ENCODE measurements at places on chromosomes 2 and 18.

- DNase-seq: no peak
These were observed 41.0 kb downstream of the SLC14A2 start for GRCh38 chr18:45656194-45656770.

GRCh38 chr18:7668392-7668791 lies 101.3 kb downstream of the PTPRM start:
- no peak for DNase-seq

- no peak for DNase-seq
These were observed 842.6 kb upstream of the SALL3 start for GRCh38 chr18:78136986-78137385.

DNA sequence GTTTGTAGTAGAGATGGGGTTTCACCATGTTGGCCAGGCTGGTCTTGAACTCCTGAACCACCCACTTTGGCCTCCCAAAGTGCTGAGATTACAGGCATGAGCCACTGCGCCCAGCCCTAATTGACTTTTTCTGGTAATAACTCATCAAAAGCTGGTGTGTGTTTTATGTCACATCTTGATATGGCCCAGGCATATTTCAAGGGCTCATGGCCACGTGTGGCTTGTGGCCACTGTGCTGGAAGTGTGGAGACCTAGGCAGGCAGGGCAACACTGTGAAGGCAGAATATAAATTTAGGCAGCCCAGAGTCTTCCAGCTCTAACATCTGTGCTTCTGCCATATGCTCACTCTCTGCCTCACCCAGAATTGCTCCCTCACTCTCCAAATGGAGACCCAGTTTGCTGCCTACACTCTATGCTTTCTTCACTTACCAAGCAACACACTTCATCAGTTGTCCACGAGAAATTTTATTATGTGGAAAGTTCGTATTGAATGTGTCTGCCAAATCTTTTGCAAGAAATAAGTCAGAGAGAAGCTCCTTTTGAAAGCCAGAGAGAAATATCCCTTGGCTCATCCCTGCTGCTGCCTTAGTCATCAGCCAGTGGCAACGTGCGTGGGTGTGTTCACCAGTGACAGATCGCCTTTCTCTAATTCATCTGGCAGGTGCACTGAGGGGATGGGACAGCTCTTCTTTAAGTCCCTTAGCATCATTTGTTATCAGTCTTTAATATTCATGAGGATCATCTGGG lies 129.4 kb upstream of the CXCR4 start:
- no peak for DNase-seq
